NCI-H2081 treated with DMSO at 0.1 percent for 48 hours (cell line): ENCODE measurements at places on chromosomes 3 and 15.

GRCh38 chr15:69346112-69346511, 47.4 kb downstream of the PAQR5 start:
- DNase-seq = no peak

- DNase-seq = no peak
Observed at GRCh38 chr15:91517491-91518200, 335.9 kb upstream of the SLCO3A1 start.

- DNase-seq = no peak
Observed at GRCh38 chr3:119597548-119598288, at the start of gene PLA1A. PLA1A (plus strand) TSS chr3:119597885; CDS start chr3:119597914, 29 bp downstream.

GRCh38 chr3:24595796-24596195, 101.1 kb upstream of the THRB start:
- no peak for DNase-seq

DNA sequence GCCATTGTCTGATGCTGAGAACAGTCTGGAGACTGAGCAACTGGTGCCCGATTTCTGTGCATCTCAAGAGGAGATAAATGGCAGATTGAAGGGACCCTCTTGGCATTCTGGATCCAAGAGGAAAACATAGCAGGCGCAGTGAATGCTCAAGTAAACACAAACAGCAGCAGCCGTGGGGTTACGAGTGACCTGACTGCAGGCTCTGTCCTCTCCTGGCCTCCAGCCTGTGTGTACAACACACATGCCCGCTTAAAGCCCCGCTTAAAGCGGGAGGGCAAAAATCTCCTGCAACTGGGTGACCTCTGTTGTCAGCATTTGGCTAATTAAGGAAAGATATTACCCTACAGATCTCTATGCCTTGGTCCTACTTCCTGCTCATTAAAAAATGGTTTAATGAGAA, 120.5 kb downstream of the GREM1 start:
- no peak for DNase-seq

DNA sequence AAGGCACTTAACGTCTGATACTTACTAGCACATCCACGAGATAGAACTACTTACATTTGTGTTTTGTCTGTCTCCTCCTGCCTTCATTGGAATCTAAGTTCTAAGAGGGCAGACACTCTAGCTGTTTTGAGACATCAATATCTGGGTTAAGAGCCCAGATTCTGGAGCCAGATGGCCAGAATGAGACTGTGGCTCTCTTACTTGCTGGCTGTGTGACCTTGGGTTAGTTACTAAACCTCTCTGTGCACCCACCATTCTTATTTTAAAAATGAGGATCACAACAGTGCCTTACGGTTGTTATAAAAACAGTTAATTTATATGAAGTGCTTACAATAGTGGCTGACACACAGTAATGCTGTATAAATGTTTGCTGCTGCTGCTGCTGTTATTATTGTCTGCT, 7.7 kb downstream of the STARD5 start:
- no peak for DNase-seq

- no peak for DNase-seq
Observed at GRCh38 chr15:62999923-63000561, 42.5 kb upstream of the TPM1 start.

DNA sequence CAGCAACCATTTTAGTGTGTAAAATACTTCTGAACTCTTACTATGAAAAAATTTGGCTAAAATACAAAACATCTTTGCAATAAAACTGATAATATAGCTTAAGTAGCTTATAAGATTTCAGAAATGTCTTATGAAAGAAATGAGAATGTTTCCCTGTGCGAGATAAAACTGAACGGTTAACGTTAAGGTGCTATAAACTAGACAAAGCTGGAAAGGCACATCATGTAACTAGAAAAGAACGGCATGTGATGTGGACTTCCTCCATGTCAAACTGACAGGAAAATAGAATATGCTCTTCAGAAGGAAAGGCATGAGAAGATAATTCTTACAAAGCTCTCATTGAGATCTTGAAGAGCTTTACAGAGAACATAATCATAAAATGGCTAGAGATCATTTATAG, 36.5 kb downstream of the NCK1 start:
- no peak for DNase-seq

DNA sequence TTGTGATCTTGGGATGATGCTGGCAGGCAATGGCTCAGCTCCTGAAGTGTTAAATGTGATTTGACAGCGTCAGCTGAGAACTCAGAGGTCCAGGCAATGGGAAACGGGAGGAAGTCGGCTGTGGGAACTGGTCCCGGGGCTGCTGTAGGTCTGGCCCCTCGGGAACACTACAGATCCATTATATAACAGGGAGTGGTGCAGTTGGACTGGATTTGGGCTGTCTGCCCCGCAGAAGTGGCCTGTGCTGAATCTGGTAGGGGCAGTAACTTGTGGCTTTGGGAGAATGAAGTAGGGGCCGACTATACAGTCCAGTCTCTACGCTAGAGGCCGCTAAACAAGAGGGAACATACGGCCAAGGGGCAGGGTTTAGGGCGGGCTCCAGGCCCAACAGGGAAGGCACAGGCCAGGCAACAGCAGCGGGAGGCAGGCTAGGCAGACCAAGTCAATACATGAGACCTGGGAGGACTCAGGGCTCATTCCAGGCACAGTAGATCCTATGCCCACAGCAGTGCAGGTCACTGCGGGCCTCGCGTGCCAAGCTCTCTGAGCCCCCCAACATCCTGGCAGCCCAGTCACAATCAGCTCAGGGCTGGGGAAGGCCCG, 20.3 kb upstream of the IL16 start:
- no peak for DNase-seq

DNA sequence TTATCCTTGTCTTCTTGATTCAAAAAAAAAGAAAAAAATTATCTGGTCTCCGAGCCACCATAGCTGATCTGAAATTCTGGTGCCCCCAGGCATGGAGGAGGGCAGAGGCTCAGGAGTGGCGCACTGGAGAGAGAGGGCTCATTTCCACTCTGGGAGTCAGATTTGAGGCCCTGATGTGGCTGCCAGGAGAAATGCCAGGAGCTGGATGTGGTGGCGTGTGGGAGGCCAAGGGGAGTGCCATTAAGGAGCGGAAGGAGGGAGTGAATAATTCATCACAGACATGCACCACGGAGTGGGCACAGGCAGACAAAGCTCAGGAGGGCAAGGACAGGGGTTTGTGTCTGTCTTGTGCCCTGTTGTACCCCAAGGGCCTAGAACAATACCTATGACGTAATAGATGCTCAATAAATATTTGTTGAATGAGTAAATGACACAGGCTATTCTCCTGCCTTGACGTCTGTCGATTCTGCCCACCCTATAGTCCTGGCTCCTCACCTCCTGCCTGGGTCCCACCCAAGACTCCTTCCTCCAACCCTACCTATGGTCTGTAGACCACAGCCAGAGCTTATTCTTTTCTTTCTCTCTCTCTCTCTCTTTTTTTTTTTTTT, 12.0 kb upstream of the GRIP2 start:
- DNase-seq = no peak

DNA sequence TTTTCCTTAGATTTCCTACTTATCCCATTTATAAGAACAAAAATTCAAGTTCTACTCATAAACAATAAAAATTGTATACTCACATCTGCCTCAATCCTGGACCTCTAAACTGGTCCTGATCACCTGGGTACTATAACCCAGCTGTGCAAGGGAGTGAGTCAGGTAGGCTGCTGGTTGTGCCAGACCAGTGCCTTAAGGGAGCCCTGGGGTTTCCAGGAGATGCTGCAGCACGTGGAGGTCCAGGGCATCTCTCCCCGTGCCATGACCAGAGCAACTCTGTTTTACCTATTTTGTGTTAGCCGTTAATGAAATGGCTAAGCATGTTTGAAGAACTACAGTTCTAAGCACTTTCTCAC, 140.2 kb upstream of the TRIM42 start:
- DNase-seq = no peak

DNA sequence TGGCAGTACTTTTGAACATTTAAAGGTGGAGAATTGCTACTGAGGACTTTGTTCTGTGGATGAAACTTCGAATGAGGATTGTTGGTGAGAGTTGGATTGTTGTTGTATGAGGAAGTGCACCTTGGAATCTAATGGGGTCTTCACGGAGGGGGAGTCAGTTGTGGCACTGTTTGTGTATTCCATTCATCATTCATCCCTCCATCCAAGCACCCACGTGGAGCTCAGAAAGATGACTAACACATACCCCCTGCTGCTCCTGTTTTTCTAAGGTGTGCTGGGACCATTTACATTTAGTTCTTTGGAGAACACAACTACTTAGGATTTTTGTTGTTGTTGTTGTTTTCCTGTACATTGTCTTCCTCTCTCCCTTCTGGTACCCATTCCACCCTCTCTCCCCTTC, 122.6 kb downstream of the IGF1R start:
- DNase-seq = no peak
